Stimulated activated CD4-positive, alpha-beta T cell treated with anti-CD3 and anti-CD28 coated beads, Interleukin-1b, Interleukin-23, amount 100 ng/mL, for 48 hours (primary cell): ENCODE measurements at places on chromosomes 16 and 17.

- DNase-seq = no peak
Observed at GRCh38 chr17:12680407-12680897, 14.8 kb downstream of the MYOCD start.

GRCh38 chr17:30091121-30091670 lies 25.4 kb upstream of the NSRP1 start:
- DNase-seq = no peak

DNA sequence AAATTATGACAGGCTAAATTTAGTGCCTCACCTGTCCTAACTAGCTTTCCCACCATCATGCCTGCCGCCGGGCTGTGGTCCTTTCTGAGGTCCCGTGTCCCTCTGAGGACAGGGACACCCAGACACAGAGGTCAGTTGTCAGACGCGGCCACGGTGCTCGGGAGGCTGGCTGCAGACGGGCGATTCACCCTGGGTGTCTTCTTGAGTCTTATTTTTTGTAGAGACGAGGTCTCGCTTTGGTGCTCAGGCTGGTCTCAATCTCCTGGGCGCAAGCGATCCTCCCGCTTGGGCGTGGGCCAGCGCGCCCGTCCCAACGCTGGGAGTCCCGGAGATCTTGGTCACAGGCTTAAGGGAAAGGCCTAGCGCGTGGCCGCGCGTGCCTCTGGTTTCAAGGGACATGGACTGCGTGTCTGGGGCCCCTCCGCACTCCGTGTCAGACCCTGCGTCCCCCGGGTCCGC lies 797 bp upstream of the RAB11FIP3 start:
- DNase-seq = no peak

DNA sequence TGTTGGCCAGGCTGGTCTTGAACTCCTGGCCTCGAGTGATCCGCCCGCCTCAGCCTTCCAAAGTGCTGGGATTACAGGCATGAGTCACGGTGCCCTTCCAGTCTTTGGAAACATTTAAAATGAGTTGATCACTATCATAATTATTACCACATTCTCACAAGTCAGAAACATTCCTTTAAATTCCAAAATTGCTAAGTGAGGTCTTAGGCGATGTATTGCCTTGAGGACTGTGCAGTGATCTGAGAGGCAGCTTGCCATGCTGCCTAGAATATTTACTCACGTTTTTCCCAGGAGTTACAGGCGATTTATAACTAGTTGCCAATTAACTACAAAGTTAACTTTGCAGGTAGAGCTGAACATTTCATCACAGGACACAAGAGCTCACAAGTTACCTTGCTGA lies 5.7 kb upstream of the ATXN1L start:
- no peak for DNase-seq
